ENCODE measurements at places on chromosomes 3 and 15. TPM values are rescaled to one million over a fixed set of nuclear protein-coding genes. Genes with fewer than 3 reads are reported as not detected.

TM4SF18 gene
- total RNA-seq = under 0.01 TPM

DZIP3 gene
- 11.7 TPM for total RNA-seq

HTR3E gene
- total RNA-seq = not detected

FBXW12 gene
- total RNA-seq = not detected

ABHD17C gene
- 5.4 TPM for total RNA-seq

CHRM5 gene
- under 0.01 TPM for total RNA-seq

LRRC31 gene
- not detected for total RNA-seq

- peak; percentile 67 for DNase-seq
Measured at GRCh38 chr3:99789011-99789721, 28.5 kb upstream of the CMSS1 start.

DNA sequence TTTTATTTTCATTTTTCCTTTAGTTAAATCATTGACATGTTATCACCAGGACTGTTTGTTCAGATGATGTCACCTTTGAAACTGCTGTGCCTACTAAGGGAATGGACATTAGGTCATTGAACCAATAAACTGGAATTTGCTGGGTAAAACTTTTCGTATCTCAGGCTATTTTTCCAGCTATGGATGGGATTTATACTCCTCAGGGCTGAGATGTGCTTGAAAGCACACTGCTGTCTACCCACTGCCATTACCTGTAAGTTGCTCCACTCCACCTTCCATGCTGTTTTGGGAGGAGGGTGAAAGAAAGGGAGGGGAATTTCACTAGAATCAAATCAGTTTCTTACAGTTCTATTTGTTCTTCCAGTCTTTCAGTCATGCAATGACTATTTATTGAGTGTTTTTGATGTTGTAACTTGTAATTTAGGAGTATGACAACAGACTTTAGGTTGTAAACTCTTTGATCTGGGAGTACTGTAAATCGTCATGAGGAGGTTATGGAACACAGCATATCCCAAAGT lies 11.3 kb downstream of the EHD4 start:
- no peak for DNase-seq

GRCh38 chr3:30245858-30246622 lies 360.4 kb upstream of the TGFBR2 start:
- no peak for DNase-seq

DNA sequence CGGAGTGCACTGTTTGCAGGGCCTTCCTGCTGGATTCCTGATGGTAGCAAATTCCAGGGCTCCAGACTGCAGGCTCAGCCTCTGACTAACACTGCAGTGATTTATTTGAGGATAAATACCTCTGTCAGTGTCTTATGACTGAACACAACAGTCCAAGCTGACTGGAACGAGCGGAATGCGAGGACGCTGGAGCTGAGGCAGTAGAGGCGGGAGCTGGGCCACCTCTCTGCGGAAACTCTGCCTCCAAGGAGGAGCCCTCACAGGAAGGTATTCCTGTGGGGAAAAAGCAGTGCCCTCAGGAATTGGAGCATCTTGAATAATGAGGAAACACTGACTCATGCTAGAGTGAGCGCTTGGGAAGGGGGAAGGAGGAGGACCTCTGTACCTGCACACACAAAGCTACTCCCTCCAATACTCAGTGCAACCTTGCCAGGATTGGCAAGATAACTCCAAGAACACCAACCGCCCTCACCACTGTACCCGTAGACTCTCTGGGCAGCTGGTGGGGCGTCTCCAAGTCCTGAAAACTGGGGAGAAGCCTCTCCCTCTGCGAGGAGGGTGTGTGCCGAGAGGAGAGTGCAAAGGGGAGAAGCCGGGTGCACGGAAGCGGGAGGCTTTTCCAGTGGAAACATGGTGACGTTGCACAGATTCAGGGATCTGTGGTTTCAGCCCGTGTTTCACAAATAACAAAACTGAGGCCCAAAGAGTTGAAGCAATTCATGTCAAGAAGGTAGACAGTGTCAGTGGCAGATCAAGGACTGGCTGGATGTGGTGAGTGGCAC lies 43.0 kb downstream of the VGLL4 start:
- DNase-seq = peak; percentile 100

GRCh38 chr15:73796331-73796831 lies 43.2 kb upstream of the INSYN1 start:
- DNase-seq = no peak

GRCh38 chr3:9091486-9092235 lies 128.4 kb upstream of the RAD18 start:
- DNase-seq = no peak

- DNase-seq = no peak
Measured at GRCh38 chr15:89482139-89482538, 14.2 kb downstream of the RHCG start.

GRCh38 chr15:91946581-91947292 lies 93.2 kb downstream of the SLCO3A1 start:
- DNase-seq = no peak

GRCh38 chr15:54119051-54119450 lies 140.8 kb downstream of the UNC13C start:
- no peak for DNase-seq

- DNase-seq = no peak
Measured at GRCh38 chr15:80706161-80706560, 11.1 kb downstream of the ABHD17C start.

- DNase-seq = peak; percentile 78
Measured at GRCh38 chr3:75332794-75333193, 331.3 kb upstream of the FRG2C start.

DNA sequence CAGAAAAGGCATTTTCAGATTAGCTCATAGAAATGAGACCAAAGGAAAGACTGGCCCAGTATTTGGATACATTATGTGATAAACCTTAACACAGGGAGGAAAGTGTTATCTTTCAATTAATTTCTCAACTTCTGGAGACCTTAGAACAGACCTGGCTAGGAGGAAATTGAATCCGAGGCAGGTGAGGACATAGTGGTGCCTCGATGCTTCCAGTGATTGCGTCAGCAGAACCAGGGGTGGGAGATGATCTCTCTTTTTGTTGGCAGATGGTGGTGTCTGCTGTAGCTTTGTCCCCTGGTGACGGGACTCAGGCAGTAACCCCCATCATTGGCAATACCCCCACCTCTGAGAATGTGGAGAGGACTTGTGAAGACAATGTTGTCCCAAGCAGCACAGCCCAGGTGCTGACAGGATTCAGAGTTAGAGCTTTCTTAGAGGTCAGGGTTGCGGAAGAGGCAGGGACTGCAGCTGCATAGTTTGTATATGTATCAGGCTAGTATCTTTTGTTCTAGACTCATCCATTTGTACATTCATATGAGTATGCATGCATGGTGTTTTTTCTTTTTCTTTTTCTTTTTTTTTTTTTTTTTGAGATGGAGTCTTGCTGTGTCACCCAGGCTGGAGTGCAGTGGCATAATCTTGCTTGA lies 27.9 kb upstream of the MUC20 start:
- peak; percentile 52 for DNase-seq

GRCh38 chr3:198065897-198066296 lies 105.9 kb downstream of the LMLN start:
- DNase-seq = no peak

- no peak for DNase-seq
Measured at GRCh38 chr3:133296981-133297380, 102.9 kb upstream of the BFSP2 start.

GRCh38 chr3:187040516-187041361 lies 98.6 kb downstream of the RPL39L start:
- peak; percentile 56 for DNase-seq

DNA sequence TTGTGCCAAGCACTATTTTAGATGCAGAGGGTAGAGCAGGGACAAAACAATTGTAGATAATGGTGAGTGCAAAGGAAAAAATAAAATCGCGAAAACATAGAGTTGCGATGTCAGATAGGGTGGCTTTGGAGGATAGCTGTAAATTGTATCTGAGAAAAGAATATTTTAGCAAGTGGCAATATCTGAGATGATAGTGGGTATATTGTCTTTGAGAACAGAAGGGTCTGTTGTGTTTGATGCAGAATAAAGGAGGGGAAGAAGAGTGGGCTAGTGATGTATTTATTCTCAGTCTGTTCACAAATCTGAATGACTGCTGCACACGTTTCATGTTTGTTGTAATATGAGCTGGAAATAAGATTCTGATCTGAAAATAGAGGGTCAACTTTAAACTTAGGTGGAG lies 396.8 kb downstream of the CADM2 start:
- DNase-seq = no peak

DNA sequence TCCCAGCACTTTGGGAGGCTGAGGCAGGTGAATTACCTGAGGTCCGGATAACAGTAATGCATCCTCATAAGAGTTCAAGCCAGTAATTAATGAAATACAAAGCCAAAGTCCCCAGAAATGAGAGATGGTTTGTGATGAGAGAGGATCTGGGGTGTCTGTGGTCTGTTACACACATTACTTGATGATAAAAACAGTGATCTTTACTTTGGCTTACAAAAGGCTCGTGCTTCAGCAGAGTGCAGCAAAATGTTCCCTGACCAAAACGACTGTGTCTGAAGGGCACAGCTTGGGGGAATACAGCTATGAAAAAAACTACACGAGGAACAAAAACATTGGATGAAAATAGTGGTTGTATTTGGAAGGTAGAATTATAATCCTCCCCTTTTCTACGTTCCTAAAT lies 40.9 kb downstream of the CRTC3 start:
- no peak for DNase-seq

DNA sequence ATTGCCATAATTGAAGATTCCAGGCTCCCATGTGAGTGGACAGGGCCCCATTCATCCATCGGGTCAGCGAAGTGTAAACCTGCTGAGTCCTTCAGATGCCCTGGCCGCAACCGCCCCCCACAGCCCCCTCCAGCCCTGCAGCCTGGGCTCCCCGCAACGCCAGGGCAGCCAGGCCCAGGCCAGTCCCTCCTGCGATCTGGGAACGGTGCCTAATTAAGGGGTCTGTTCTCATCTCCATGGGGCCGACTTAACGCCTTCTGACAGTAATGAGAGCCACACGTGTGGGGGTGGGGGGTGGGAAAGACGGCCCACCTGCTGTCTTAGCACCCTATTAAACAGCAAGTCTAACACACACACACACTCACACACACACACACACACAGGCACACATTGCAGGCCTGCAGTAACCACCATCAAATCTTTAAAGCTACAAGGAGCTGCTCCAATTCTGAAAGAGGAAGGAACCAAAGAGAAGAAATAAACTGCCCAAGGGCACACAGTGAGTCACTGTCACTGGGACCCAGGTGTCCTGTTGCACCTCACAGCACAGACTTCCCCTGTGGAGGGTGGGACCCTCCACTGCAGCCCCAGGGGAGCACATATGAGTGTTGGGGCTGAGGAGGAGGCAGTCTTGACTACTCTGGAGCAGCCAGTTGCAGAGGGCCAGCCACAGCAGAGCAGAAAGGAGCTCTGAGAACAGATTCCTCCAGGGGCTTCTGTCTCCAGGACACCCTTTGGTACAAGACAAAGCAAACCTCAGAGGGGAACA lies 31.8 kb upstream of the HES1 start:
- DNase-seq = no peak

DNA sequence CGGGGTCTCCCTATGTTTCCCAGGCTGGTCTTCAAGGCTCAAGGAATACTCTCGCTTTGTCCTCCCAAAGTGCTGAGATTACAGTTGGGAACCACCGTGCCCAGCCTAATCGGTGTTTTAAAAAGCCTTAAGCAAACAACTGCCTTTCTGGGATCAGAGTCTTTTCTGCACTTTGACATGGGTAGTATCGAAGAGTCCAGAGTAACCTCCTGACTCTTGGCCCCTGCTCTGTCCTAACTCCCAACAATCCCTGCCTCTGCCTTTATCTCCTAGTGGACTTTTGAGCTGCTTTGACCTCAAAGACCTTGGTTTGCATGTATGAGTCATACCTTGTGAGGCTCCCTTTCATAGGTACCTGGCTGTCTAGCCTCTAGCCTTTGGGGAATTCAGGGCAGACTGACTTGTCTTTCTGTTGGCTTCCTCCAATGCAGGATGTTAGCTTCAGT lies 21.0 kb upstream of the HACD2 start:
- DNase-seq = no peak
